ENCODE measurements at places on chromosomes 6 and 20.

- no peak for DNase-seq
Observed at GRCh38 chr6:16747232-16748024, 13.8 kb downstream of the ATXN1 start.

GRCh38 chr6:39421383-39422225 lies 99.1 kb upstream of the KCNK16 start:
- DNase-seq: no peak

DNA sequence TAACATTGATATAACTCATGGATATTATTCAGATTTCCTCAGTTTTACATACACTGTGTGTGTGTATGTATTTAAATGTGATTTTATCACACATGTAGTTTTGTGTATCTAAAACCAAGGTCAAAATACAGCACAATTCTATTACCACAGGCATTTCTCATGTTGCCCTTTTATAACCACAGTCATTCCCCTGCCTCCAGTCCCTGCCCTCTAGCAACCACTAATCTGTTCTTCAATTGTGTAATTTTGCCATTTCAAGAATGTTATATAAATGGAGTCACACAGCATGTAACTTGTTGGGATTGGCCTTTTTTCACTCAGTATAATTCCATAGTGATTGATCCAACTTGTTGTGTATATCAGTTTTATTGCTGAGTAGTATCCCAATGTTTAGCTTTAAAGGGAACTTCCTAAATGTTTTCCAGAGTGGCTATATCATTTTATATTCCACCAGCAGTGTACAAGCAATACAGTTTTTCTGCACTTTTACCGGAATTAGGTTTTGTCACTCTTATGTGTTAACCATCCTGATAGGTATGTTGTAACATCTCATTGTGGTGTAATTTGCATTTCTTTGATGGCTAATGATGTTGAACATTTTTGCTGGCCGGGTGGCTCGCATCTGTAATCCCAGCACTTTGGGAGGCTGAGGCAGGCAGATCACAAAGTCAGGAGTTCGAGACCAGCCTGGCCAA lies 338.2 kb downstream of the SOX4 start:
- no peak for DNase-seq

- no peak for DNase-seq
Observed at GRCh38 chr6:5657684-5658430, 348.9 kb downstream of the NRN1 start.

GRCh38 chr20:23540624-23541023 lies 27.7 kb downstream of the CST9L start:
- DNase-seq: no peak
